Hypothalamus (tissue), 51 donors: ENCODE measurements at places on chromosomes 7 and 10.

GRCh38 chr7:1743481-1744230 is 73.6 kb downstream of the ELFN1 start:
- DNase-seq: no peak

DNA sequence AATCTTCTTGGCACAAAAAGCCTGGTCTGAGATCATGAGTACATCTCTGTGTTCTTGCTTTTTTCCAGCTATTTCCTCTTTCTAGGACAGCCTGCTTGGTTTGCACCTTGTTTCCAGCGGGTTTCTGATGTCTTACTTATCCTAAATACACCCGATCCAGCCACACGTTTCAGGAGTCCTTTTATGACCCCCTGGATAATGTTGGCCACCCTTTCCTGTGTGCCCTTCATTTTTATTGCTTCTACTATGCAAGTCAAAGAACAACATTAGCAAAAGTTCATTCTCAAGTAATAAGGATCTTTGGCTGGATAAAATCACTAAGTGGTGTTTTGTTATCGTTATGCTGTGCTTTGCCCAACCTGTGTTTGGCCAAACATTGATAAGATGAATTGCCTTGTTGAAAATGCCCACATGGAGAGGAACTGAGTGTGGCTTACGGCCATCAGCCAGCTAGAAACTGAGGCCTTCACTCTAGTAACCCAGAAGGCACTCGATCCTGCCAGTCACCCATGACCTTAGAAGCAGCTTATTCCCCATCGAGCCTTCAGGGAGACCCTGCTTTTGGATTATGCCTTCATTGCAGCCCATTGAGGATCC is 28.7 kb upstream of the AKR1C1 start:
- DNase-seq: no peak

DNA sequence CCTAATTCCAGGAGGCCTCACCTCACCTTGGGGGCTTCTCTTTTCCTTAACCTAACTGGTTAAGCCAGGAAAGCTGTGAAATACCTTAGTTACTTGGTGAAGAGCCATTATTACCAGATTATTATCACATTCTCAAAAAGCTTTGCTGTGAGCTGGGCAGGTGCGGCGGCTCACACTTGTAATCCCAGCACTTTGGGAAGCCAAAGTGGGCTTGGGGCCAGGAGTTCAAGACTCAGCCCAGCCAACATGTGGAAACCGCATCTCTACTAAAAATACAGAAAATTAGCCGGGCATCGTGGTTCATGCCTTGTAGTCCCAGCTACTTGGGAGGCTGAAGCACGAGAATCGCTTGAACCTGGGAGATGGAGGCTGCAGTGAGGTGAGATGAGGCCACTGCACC is 102.4 kb upstream of the KLF6 start:
- DNase-seq: no peak

DNA sequence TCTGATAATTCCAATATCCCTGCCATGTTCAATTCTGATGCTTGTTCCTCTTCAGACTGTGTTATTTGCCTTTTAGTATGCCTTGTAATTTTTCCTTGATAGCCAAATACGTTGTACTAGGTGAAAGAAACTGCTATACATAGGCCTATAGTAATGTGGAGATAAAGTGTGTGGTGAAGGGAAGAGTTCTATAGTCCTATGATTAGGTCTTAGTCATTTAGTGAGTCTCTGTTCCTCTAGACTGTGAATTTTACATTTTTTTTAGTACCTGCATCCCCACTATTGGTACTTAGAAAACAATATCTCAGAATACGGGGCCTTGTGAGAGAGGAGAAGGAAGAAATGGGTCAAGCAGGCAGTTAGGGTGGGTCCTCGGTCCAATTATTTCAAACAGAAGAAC is 59.6 kb upstream of the SEMA3E start:
- DNase-seq: no peak

GRCh38 chr10:70622981-70623844 is 20.7 kb upstream of the PRF1 start:
- DNase-seq: no peak

DNA sequence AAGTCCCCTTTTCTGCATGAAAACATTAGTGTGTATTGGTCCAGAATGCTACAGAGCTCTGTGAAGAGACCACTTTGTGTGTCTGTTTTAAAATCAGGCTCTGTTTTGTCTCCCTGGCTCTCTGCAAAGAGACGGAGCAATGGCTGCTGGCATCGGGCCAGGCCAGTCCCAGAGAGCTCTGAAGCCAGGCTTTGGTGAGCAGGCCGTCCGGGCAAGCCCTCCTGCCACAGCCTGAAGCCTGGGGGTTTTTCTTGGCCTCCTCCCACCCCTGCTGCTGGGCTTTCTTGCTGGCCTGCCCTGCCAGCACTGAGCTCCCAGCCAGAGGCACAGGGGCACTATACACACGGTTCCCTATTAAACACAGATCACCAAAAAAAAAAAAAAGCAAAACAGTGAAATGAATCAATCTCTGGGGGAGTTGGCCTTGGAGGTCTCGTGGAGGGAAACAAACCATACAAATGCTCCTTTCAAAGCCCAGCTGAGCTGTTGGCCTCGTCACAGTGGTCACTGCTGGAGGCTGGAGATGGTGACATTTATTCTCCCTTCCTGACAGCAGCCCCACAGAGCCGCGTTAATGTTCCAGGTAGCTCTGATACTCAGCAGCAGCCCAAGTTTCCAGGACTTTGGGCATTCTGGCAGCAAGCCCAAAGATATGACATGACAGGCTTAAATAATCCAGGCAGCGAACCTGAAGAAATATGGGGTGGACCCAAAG is 237.2 kb downstream of the TCF7L2 start:
- DNase-seq: peak; percentile 79

GRCh38 chr7:140055833-140056232 is 6.9 kb downstream of the PARP12 start:
- DNase-seq: no peak

GRCh38 chr7:17130281-17131059 is 168.0 kb upstream of the AHR start:
- DNase-seq: no peak

- peak; percentile 40 for DNase-seq
These were observed 130.1 kb downstream of the NT5C2 start for GRCh38 chr10:103062854-103063590.

DNA sequence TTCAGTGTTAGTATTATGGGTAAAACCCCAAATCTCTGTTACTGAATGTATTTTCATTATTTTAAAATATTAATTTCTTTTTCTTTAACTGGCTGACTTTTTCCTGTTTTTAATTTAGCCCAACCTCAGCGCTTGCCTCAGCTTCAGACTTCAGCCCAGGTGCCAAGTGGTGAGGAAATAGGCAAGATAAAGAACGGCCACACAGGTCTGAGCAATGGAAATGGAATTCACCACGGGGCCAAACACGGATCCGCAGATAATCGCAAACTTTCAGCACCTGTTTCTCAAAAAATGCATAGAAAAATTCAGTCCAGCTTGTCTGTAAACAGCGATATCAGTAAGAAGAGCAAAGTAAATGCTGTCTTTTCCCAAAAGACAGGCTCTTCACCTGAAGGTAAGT is 57.5 kb downstream of the MDFIC start:
- DNase-seq: no peak

DNA sequence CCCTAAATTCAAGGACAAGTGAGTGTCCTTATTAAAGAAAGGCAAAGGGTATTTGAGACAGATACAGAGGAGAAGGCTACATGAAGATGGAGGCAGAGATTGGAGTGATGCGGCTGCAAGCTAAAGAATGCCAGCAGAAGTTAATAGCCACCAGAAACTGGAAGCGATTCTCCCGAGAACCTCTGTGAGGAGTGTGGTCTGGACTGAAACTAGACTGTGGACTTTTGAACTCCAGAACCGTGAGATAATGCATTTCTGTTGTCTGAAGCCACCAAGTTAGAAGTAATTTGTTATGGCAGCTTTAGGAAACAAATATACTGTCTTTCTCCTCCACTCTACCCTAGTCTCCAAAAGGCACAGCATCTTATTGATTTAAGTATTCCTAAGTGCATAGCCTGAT is 80.3 kb upstream of the CREB5 start:
- DNase-seq: no peak

GRCh38 chr7:26153241-26153822 is 1.3 kb downstream of the NFE2L3 start:
- no peak for DNase-seq

GRCh38 chr7:2507917-2508306 is 11.7 kb upstream of the LFNG start:
- no peak for DNase-seq

- no peak for DNase-seq
These were observed 25.5 kb downstream of the TMEM248 start for GRCh38 chr7:66946545-66946944.

- no peak for DNase-seq
These were observed 6.8 kb downstream of the PON1 start for GRCh38 chr7:95317546-95317945.

DNA sequence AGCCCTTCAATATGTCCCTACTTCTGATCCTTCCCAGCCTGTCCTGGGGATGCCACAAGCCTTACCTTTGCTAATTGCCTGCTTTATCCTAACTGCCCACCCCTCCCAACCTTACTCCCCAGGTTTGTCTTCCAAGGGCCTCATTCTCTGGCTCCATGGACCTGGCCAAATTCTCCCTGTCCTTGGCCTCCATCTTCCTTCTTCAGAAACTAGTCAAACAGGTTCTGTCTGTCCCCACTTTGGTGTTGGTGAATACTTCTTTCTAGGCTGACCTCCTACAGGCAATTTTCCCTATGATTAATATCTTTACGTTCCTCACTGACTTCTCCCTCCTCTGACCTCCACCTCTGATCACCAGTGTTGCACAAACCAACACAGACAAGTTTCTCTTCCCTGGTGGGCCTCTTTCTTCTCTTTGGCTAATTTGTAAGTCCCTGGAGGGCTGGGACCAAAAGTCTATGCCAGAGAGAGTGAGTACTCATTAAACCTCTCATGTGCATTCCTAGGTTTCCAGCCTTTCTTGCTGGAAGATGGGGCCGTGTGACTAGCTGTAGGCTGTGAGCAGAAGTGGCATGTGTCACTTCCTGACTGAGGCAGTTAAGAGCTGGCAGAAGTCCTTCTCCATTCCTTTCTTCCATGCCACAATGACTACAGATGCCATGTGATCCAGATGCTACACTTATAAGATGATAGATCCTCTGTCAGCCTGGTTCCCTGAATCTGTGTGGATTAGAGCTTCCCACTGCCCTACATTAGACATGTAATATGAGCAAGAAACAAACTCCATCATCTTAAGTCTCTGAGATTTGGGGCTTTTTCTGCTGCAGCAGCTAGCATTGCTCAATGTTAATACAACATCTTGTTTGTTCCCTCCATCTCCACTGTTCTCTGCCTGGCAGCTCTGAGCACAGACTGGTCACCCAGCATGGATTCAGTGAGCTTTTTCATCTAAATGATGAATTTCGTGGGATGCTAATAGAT is 382.7 kb downstream of the RPS24 start:
- no peak for DNase-seq

GRCh38 chr7:82624337-82624736 is 180.8 kb upstream of the CACNA2D1 start:
- no peak for DNase-seq

GRCh38 chr10:113431398-113432160 is 121.3 kb upstream of the HABP2 start:
- no peak for DNase-seq

DNA sequence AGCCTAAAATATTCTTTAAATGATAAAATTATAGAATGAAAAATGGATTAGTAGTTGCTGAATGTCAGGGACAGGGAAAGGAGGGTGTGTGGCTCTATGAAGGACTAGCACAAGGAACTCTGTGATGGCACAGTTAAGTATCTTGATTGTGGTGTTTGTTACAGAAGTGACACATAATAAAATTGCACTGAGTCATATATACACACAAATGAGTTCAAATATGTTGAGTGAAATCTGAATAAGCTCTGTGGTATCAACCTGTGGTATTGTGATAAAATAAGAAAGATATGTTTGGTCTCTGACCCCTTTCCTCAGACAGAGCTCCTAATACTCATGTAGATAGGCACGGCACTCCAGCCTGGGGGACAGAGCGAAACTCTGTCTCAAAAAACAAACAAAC is 181.5 kb upstream of the TRIM24 start:
- DNase-seq: no peak

DNA sequence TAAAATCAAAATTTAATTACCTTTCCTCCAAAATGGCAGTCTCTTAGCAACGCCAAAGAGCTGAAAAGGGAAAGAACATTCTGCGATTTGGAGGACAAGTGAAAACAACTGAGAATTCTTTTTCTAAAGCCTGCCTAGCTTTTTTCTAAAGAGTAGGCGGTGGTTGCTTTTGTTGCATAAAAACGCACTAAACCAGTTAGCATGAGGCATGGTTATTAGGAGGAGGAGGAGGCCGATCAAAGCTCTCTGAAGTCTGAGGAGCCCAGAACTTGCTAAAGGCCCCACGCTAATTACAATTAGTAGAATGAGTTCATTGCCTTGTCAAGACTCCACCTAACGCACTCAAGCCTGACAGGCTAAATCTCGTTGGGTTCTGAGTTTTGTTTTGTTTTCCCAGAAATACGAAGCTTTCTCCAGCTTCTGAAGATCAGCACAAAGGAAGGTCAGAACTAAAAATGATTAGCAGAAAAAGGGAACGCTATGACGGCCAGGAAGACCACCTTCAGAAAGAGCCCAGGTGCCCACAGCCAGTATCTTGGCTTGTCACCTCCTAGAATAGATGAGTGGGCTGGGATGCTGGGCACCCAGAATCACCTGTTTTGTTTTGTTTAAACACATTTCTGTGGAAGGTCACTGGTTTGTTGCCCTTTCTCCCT is 72.0 kb downstream of the FGFR2 start:
- no peak for DNase-seq

- no peak for DNase-seq
These were observed 10.2 kb upstream of the CH25H start for GRCh38 chr10:89217057-89217990.

DNA sequence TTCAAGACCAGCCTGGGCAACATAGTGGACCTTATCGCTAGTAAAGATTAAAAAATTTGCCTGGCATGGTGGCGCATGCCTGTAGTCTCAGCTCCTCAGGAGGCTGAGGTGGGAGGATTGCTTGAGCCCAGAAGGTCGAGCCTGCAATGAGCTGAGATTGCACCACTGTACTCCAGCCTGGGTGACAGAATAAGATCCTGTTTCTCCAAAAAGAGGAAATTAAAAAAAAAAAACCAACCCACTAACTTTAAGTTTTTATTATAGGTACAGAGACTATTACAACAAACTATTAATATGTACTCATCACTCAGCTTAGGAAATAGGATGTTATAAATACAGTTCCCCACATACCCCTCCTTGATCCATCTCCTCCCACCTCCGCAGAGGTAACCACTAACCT is 30.2 kb downstream of the DHTKD1 start:
- DNase-seq: no peak

DNA sequence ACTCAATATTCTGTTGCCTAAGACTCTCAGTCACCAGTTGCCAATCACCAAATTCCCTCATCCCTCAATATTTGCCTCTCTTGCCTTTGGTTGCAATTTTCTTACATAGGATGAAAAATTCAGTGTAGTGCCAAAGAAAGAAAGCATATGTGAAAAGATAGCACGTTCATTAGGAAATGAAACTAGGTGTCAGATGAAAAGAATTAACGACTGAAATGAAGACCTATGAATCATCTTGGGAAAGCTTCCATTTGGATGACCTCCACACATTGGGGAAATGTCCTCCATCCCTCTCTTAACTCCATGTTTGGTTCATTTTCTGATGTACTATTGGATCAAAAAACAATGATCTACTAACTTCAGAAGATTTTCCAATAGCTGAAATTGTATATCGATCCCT is 145.1 kb upstream of the MEOX2 start:
- DNase-seq: no peak
